Breast epithelium (tissue), 4 donors: ENCODE measurements at places on chromosomes 7 and 10. TPM values are rescaled to one million over a fixed set of nuclear protein-coding genes. Genes with fewer than 3 reads are reported as not detected.

Gene A1CF
- total RNA-seq: not detected

Gene SVOPL
- total RNA-seq: 0.15 TPM

Gene CYP2C19
- not detected for total RNA-seq

Gene NPC1L1
- 0.16 TPM for total RNA-seq

Gene DYNC1I1
- total RNA-seq: 5.7 TPM

Gene PNLIPRP2
- total RNA-seq: not detected

- no peak for DNase-seq
- H3K4me3 ChIP-seq: no peak overlapping the region
- H3K4me1 ChIP-seq: no peaks in the 10 kb centered on the region
- no peaks in the 10 kb centered on the region for H3K27me3 ChIP-seq
These were observed 79.3 kb upstream of the SEC61G start for GRCh38 chr7:54838175-54838910.

DNA sequence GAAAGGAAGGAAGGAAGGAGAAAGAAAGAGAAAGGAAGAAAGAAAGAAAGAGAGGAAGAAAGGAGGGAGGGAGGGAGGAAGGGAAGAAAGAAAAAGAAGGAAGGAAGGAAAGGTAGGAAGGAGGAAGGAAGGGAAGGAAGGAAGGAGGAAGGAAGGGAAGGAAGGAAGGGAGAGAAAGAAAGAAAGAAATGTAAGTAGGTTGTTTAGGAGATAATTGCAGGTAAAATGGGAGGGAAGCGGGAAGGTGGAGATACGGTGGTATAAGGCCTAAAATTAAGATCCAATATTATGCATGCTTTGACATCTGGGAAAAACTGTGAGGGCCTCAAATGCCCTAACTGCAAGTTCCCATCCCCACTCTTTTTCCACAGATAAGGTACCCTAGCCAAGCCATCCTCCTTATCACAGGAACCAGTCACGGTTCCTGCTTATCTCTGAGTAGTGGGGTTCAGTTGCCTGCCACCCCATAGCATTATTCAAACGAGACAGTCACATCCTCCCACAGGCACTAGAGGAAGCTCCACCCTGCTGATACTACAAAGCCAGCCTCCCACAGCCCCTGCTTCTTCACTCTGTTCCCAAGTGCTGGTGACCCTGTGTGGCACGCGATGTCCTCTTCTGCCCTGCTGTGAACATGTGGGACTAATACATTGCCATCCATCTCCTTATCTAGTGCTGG, 28.7 kb downstream of the ST8SIA6 start:
- no peaks in the 10 kb centered on the region for H3K36me3 ChIP-seq
- no peaks in the 10 kb centered on the region for H3K4me1 ChIP-seq
- no peak overlapping the region for H3K27ac ChIP-seq
- no peak for DNase-seq
- no peaks in the 10 kb centered on the region for H3K27me3 ChIP-seq

- no peak overlapping the region for H3K27ac ChIP-seq
- peaks cover 3% of the 10 kb centered on the region for H3K36me3 ChIP-seq
- DNase-seq: no peak
These were observed 266.6 kb downstream of the POLR1F start for GRCh38 chr7:19442016-19442785.

DNA sequence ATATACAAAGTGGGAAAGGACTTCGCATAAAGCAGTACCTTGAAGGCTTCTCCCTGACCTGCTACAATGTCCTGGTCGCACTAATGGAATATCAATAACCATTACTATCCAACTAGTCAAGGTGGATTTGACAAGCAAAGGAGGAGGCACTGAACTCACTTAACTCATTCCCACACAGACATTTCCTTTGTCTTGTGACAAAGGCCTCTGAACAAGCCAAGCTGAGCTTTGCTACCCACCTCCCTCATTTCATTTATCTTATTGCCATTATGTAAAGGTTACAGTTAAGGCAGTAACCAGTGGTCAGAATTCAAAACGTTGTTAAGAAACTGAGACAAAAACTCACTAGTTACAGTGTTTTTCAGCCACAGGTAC, 7.3 kb downstream of the ELMO1 start:
- DNase-seq: no peak
- H3K36me3 ChIP-seq: no peaks in the 10 kb centered on the region
- no peak overlapping the region for H3K27ac ChIP-seq
- H3K4me1 ChIP-seq: no peaks in the 10 kb centered on the region
- H3K27me3 ChIP-seq: no peaks in the 10 kb centered on the region

DNA sequence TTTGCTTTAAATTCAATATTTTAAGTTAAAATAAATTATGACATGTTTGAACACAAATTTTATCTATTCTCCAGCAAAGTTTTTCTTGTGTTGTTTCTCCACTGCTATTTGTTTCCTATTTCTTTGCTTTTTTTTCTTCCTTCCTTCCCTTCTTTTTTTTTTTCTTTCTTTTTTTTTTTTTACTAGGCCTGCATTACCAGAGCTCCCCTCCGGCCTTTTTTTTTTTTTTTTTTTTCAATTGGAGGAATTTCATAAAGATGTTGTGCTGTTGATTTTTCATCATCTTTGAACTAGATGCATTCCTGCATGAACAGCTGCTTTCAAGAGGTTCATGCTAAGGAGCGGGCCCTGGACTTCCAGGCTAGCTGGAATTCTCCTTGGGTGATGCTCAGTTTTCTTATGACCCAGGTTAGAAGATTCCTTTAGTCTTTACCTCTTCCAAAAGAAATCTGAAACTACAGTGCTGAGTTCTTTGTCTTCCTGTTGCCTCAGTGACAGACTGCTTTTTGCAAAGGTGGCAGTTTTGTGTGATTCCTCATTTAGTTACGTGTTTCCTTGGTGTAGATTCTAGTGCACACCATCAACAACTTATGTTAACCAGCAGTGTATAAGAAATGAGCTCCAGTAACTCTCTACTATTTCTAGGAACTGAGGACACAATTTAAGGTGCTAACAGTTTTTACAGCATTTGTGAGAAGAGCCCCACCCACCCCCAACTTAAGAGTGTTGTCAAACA, 4.8 kb upstream of the CAMK1D start:
- H3K27ac ChIP-seq: no peak overlapping the region
- H3K36me3 ChIP-seq: no peaks in the 10 kb centered on the region
- DNase-seq: no peak
- H3K4me1 ChIP-seq: no peaks in the 10 kb centered on the region
- no peaks in the 10 kb centered on the region for H3K27me3 ChIP-seq

DNA sequence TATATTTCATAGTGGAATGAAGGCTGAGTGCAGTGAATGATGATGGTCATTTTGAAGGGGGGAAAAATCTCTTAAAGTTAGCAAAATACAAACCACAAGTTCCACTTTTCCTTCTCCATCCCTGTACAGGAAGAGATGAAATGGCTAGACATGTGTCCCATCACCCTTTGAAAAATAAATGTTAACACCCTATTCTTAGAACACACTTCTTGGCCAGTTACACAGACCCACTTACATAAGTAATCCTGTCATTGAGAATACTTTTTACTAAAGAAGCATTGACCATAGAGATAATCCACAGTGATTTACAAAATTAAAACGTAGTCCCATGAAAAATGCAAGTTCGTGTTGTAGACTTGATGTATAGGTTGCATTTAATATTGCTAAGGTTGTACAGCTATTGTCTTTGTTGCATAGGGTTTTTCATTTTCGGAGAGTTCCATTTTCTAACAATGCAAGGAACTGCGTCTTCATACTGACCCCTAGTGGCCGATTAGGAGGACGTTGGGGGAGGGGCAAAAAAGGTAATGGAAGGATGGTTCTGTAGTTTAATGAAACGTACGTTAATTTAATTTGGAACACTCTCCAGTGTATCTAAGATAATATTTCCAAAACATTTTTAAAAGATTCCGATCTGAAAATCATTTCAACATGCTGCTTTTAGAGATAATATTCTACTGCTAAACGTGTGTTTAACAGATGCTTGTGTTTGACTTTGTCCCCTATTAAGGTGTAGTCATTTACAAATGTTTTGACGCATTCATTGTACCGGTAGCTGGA, 60.9 kb downstream of the ARMC3 start:
- no peak overlapping the region for H3K4me3 ChIP-seq
- no peaks in the 10 kb centered on the region for H3K36me3 ChIP-seq
- H3K4me1 ChIP-seq: no peaks in the 10 kb centered on the region

DNA sequence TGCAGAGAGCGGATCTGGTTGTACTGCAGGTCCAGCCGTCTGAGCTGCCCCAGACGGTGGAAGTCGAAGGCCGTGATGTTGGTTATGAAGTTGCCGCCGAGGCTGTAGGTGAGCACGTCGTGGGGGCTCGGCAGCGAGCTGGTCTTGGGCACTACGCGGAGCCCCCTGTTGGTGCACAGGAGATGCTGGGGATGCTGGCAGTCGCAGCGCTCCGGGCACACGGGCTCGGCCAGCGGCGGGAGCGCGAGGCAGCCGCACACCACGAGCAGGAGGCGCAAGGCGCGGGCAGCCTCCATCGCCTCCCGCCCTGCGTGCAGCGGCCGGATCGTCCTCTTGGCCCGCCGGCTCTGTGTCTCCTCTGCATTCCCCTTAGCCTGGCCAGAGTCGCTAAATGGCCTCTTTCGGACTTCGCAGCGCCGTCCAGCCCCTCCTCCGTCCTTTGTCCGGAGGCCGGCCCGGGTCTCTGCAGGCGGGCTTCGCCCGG, 337 bp downstream of the TRIL start:
- H3K4me3 ChIP-seq: peak overlapping the region; percentile 71
- no peaks in the 10 kb centered on the region for H3K27me3 ChIP-seq
- DNase-seq: no peak
- H3K4me1 ChIP-seq: peaks cover 5% of the 10 kb centered on the region
- peak overlapping the region; percentile 94 for H3K27ac ChIP-seq

DNA sequence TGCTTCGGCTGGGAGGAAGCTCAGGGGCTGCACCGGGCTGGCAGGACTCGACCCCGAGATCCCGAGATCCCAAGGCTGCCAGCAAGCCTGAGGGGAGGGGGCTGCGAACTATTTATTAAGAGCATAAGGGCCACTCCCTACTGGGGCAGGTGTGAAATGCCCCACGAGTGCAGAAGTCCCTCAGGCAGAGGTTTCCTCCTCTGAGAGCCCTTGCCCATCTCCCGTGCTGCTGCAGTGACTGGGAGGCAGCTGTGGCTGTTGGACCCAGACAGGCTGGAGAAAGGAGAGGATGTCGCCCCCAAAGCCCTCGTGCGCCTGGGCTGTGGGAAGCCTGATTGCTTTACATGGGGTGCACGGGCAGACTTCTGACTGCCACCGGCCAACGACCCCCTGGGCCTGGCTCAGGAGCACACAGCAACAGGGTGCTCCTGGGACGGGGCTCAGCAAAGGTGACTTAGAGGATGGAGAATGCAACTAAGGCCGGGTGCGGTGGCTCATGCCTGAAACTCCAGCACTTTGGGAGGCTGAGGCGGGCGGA, 39.8 kb downstream of the RGS10 start:
- no peaks in the 10 kb centered on the region for H3K4me1 ChIP-seq
- DNase-seq: no peak
- H3K36me3 ChIP-seq: no peaks in the 10 kb centered on the region
- H3K4me3 ChIP-seq: no peak overlapping the region
- no peak overlapping the region for H3K27ac ChIP-seq

DNA sequence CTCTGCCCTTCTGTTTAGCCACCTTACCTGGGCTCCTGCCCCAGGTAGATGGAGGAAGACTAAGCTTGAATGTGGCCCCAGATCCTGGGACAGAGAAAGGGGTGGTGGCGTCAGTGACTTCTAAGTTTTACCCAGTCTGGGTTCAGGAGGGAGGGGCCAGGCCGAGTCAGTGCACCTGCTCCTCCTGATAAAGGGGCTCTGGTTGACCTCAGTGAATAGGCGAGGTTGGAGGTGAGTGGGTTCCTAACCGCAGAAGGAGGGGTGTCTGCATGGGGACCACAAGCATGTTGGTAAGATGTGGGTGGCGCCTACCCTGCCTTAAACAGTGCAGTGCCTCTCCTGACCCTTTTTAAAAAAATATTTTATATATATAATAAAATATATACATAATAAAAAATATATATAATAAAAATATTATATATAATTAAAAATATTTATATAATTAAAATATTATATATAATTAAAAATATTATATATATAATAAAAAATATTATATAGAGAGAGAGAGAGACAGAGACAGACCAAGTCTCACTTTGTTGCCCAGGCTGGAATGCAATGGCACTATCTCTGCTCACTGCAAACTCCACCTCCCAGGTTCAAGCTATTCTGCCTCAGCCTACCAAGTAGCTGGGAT, 97.3 kb upstream of the GTF2I start:
- H3K27ac ChIP-seq: no peak overlapping the region
- H3K27me3 ChIP-seq: no peaks in the 10 kb centered on the region
- no peaks in the 10 kb centered on the region for H3K36me3 ChIP-seq
- no peaks in the 10 kb centered on the region for H3K4me1 ChIP-seq

DNA sequence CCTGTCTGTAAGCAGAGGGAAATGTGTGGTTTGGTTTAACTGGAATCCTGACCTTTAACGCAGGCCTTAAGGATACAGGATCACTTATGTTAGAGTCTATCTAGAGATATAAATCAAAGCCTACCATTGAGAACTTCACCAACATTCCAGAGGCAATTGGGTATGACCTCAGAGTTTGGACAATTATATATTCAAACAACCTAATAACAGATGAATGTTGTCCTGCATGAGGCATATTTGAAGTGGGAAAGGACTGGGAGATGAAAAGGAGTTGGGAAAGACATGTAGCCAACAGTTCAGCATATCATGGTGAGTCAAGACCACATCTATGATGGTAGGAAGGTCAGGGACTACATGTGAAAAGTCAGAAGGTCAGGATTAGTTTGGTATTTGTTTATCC, 274.2 kb downstream of the DOCK4 start:
- H3K4me3 ChIP-seq: no peak overlapping the region
- H3K27me3 ChIP-seq: no peaks in the 10 kb centered on the region
- no peaks in the 10 kb centered on the region for H3K36me3 ChIP-seq
- H3K27ac ChIP-seq: peak overlapping the region; percentile 88
- no peak for DNase-seq

GRCh38 chr7:16982640-16983350, 101.0 kb upstream of the AGR3 start:
- DNase-seq: no peak
- peak overlapping the region; percentile 49 for H3K27ac ChIP-seq
- no peaks in the 10 kb centered on the region for H3K36me3 ChIP-seq
- H3K4me1 ChIP-seq: no peaks in the 10 kb centered on the region

GRCh38 chr7:79984210-79984609, 150.4 kb upstream of the GNAI1 start:
- no peak overlapping the region for H3K4me3 ChIP-seq
- no peaks in the 10 kb centered on the region for H3K4me1 ChIP-seq
- H3K27ac ChIP-seq: no peak overlapping the region
- no peaks in the 10 kb centered on the region for H3K27me3 ChIP-seq

GRCh38 chr7:117068511-117069145, 115.3 kb downstream of the ST7 start:
- no peaks in the 10 kb centered on the region for H3K27me3 ChIP-seq
- H3K36me3 ChIP-seq: no peaks in the 10 kb centered on the region
- no peak for DNase-seq
- no peaks in the 10 kb centered on the region for H3K4me1 ChIP-seq
- no peak overlapping the region for H3K4me3 ChIP-seq

GRCh38 chr7:95540366-95540765, 54.6 kb downstream of the ASB4 start:
- no peak for DNase-seq
- no peaks in the 10 kb centered on the region for H3K27me3 ChIP-seq
- no peak overlapping the region for H3K4me3 ChIP-seq
- no peaks in the 10 kb centered on the region for H3K4me1 ChIP-seq
